Left ventricle myocardium inferior (tissue), 1 donor: ENCODE measurements at places on chromosomes 13 and 19. TPM values are rescaled to one million over a fixed set of nuclear protein-coding genes. Genes with fewer than 3 reads are reported as not detected.

DNA sequence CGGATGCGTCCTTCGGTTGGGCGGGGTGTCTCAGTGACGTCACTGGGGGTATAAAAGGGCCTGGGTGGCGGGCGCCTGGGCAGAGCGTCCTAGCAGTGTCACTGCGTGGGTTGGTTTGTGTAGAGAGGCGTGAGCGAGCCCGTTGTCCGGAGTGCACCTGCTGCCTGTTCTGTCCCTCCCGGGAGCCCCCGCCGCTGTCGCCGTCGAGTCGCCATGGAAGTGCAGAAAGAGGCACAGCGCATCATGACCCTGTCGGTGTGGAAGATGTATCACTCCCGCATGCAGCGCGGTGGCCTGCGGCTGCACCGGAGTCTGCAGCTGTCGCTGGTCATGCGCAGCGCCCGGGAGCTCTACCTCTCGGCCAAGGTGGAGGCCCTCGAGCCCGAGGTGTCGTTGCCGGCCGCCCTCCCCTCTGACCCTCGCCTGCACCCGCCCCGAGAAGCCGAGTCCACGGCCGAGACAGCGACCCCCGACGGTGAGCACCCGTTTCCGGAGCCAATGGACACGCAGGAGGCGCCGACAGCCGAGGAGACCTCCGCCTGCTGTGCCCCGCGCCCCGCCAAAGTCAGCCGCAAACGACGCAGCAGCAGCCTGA lies 2.9 kb downstream of the IER2 start:
- peak overlapping the region; percentile 99 for H3K27ac ChIP-seq
- H3K4me1 ChIP-seq, result peaks cover 79% of the 10 kb centered on the region
- DNase-seq, result peak; percentile 94
- peak overlapping the region; percentile 91 for H3K4me3 ChIP-seq

DNA sequence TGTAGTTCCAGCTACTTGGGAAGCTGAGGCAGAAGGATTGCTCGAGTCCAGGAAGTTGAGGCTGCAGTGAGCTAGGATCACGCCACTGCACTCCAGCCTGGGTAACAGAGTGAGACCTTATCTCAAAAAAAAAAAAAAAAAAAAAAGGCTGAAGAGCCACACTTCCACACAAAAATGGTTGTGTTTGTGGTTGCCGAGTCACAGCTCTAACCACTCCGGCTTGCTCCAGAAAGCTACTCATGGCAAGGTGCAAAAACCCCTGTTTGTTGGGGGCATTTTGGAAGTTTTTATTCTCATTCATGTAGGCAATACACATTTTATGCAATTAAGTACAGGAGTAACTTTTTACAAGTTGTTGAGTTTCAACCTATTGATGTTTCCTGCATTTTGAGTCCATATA lies 93.5 kb downstream of the INSR start:
- peak overlapping the region; percentile 93 for H3K27ac ChIP-seq
- DNase-seq, result no peak
- no peaks in the 10 kb centered on the region for H3K27me3 ChIP-seq
- H3K36me3 ChIP-seq, result no peaks in the 10 kb centered on the region

Gene NLRP7
- total RNA-seq, result not detected

Gene PSG1
- not detected for total RNA-seq

DNA sequence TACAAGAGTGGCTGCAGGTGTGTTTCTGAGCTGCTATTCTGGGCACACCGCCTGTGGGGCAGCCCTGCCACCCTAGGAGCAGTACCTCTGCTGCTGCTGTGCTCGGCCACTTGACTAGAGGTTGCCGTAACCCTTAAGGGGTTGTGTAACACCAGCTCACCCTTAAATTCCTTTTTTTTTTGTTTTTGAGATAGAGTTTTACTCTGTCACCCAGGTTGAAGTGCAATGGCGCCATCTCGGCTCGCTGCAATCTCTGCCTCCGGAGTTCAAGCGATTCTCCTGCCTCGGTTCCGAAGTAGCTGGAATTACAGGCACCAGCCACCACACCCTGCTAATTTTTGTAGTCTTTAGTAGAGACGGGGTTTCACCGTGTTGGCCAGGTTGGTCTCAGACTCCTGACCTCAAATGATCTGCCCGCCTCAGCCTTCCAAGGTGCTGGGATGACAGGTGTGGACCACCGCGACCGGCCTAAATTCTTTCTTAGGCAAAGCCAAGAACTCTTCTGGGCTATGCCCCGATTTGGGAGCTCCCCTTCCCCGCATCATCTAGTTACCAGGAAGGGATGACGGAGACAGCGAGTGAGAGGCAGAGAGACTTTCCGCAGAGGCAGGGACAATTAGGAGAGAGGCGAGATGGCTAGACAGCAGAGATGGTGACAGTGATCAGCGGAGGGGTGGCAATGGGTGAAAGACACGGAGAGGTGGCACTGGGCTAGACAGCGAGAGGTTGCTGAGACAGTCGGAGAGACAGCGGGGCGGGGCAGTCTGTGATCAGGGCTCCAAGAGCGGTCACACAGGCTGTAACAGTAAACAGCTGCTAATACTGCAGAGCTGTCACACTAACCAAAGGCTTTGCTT lies 4.4 kb upstream of the LILRA5 start:
- no peak overlapping the region for H3K27ac ChIP-seq
- no peaks in the 10 kb centered on the region for H3K4me1 ChIP-seq
- no peaks in the 10 kb centered on the region for H3K36me3 ChIP-seq
- no peak overlapping the region for H3K4me3 ChIP-seq
- DNase-seq, result no peak

Gene IZUMO2
- total RNA-seq, result not detected

- H3K36me3 ChIP-seq, result no peaks in the 10 kb centered on the region
- no peak for DNase-seq
- H3K27ac ChIP-seq, result no peak overlapping the region
- no peaks in the 10 kb centered on the region for H3K4me1 ChIP-seq
- H3K4me3 ChIP-seq, result no peak overlapping the region
Measured at GRCh38 chr19:46180701-46181387, 32.8 kb downstream of the IGFL2 start.

DNA sequence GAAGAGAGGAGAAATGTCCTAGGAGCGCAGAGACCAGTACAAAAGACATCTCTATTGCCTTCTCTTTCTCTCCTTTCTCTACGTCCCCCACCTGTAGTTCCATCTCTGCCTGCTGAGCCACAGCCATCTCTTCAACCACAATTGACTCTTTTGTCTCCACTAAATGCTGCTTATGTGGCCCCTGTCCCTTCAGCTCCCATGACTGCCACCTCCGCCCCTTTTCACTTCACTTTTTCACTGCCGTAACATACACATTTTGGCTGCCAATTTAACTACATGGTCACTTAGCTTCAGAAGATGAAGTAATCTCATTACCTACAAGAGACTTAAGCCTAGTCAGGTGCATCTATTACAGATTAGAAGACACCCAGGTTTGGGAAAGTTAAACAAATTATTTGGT lies 81.9 kb downstream of the MZT1 start:
- H3K27ac ChIP-seq, result peak overlapping the region; percentile 20
- no peak for DNase-seq
- H3K4me3 ChIP-seq, result no peak overlapping the region
- no peaks in the 10 kb centered on the region for H3K4me1 ChIP-seq

Gene FAM216B
- total RNA-seq, result 0.99 TPM

DNA sequence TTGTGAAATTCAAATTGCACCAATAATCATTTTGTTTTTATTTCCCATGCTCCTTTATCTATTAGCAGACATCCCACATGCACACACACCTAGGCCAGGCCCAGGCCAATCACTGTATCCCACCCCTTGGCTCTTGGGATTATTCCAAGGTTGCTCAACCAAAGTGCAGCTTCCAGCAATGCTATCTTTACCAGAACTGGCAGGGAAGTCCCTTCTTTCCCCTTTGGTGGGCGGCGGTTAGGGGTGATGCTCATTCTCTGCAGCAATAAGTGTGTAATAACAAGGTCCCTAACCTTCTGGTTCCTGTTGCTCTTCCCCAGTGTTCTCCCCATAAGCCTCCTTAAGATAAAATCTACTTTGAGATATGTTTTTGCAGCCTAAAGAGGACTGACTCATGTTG lies 18.3 kb upstream of the KCTD12 start:
- H3K27me3 ChIP-seq, result no peaks in the 10 kb centered on the region
- H3K4me3 ChIP-seq, result no peak overlapping the region
- H3K27ac ChIP-seq, result no peak overlapping the region
- no peaks in the 10 kb centered on the region for H3K36me3 ChIP-seq
- no peak for DNase-seq

Gene NPAS1
- not detected for total RNA-seq

DNA sequence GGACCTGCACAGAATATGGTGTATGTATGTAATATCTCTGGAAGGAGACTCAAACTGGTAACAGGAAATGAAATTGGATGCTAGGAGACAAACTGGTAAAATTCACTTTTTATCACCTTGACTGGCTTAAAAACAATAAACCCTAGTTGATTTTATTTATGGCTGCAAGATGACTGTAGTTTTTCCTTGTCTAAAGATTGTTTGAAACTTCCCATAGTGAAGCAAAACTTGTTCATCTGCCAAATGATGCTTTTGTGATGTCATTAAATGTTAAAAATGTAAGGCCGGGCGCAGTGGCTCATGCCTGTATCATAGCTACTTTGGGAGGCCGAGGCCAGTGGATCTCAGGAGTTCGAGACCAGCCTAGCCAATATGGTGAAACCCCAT lies 2.5 kb upstream of the ECH1 start:
- H3K27me3 ChIP-seq, result no peaks in the 10 kb centered on the region
- H3K4me1 ChIP-seq, result peaks cover 59% of the 10 kb centered on the region
- H3K27ac ChIP-seq, result no peak overlapping the region
- H3K4me3 ChIP-seq, result no peak overlapping the region
- DNase-seq, result no peak
- H3K36me3 ChIP-seq, result peaks cover 51% of the 10 kb centered on the region

Gene MTRF1
- 13.2 TPM for total RNA-seq

DNA sequence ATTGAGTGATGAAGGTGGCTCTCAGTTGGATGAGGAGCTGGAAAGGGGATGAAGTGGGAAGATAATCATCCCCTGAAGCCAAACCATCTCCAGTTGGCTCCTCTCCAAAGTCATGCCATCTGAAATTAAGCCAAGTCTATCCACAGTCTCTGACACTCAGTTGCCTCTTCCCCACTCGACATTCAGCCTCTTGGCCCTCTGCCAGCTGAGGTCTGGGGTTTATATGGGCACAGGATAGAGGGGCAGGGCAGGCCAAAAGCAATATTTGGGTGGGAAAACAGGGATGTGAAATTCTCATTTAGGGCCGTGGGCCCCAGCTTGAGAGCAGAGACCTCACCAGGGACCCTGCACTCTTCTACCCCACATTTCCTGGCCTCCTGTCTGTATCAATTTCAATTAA lies 85.9 kb downstream of the SLITRK1 start:
- H3K36me3 ChIP-seq, result no peaks in the 10 kb centered on the region
- no peak overlapping the region for H3K4me3 ChIP-seq
- no peaks in the 10 kb centered on the region for H3K27me3 ChIP-seq
- DNase-seq, result no peak
- H3K4me1 ChIP-seq, result no peaks in the 10 kb centered on the region
- H3K27ac ChIP-seq, result no peak overlapping the region

DNA sequence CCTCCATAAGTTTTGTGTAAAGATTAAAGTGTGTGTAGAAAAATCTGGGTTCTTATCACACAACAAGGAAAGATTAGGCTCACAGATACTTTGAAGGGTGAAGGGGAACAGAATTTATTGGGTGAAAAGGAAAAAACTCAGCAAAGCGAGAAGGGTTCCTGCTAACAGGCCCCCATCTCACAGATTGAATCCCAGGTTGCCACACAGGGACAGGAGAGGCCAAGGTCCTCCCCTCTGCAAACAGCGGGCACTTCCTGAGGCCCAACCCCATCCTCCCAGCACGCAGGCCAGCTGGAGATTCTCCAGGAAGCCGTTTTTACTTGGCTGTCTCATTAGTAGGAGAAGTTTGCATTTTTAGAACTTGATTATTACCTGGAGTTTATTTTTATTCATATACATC lies 15.2 kb upstream of the ERCC5 start:
- no peak for DNase-seq
- H3K27ac ChIP-seq, result no peak overlapping the region

Gene CBARP
- total RNA-seq, result 0.96 TPM

Gene EDNRB
- total RNA-seq, result 25.6 TPM

GRCh38 chr13:60261432-60262351 lies 98.0 kb upstream of the DIAPH3 start:
- no peak overlapping the region for H3K27ac ChIP-seq
- H3K36me3 ChIP-seq, result no peaks in the 10 kb centered on the region
- peaks cover 28% of the 10 kb centered on the region for H3K27me3 ChIP-seq
- H3K4me1 ChIP-seq, result no peaks in the 10 kb centered on the region
- no peak overlapping the region for H3K4me3 ChIP-seq
- DNase-seq, result no peak

Gene RNF113B
- not detected for total RNA-seq

- peak within 1 kb of the TSS; percentile 71 for H3K4me3 ChIP-seq
- H3K4me1 ChIP-seq, result peaks cover 35% of the 10 kb centered on the region
- peak within 1 kb of the TSS; percentile 76 for H3K27ac ChIP-seq
- H3K36me3 ChIP-seq, result peaks cover 22% of the 10 kb centered on the region
- H3K27me3 ChIP-seq, result no peaks in the 10 kb centered on the region
Measured at GRCh38 chr19:35935911-35936737, at the start of gene LRFN3. LRFN3 (plus strand) TSS chr19:35936374; CDS start chr19:35939426, 3,052 bp downstream.

Gene ZNF260
- total RNA-seq, result 10.9 TPM

Gene SMG9
- total RNA-seq, result 18.9 TPM

Gene TEX26
- total RNA-seq, result not detected

Gene FPR3
- total RNA-seq, result 3.6 TPM

- H3K27ac ChIP-seq, result no peak overlapping the region
- H3K4me1 ChIP-seq, result peaks cover 17% of the 10 kb centered on the region
- H3K27me3 ChIP-seq, result peaks cover 100% of the 10 kb centered on the region
Measured at GRCh38 chr19:39512988-39513387, 2.0 kb upstream of the SELENOV start.

GRCh38 chr13:44426461-44426860 lies 52.8 kb downstream of the SERP2 start:
- H3K27ac ChIP-seq, result no peak overlapping the region
- no peak overlapping the region for H3K4me3 ChIP-seq
- H3K27me3 ChIP-seq, result no peaks in the 10 kb centered on the region

Gene CGB3
- total RNA-seq, result not detected

DNA sequence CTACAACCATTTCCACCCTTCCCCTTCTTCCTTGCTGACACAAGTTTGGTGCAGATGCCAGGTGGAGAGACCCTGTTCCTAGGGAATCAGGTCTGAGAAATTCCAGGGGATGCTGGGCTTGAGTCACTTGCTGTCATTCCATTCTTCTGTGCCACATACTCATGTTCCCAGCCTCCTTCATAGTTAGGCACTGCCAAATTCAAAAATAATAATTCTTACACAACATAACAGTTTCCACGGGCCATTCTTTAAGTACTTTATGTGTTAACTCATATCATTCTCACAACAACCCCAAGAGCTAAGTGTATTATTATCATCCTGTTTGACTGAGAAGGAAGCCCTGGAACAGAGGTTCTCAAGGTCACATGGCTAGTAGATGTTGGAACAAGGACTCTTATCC lies 27.1 kb upstream of the POMP start:
- no peak overlapping the region for H3K4me3 ChIP-seq
- no peak overlapping the region for H3K27ac ChIP-seq
- H3K36me3 ChIP-seq, result no peaks in the 10 kb centered on the region
- no peaks in the 10 kb centered on the region for H3K27me3 ChIP-seq

GRCh38 chr19:45352062-45352461 lies 11.5 kb downstream of the KLC3 start:
- no peak overlapping the region for H3K4me3 ChIP-seq
- H3K27me3 ChIP-seq, result peaks cover 10% of the 10 kb centered on the region
- peaks cover 45% of the 10 kb centered on the region for H3K36me3 ChIP-seq
- H3K4me1 ChIP-seq, result no peaks in the 10 kb centered on the region
- DNase-seq, result no peak
- no peak overlapping the region for H3K27ac ChIP-seq

Gene TMEM161A
- total RNA-seq, result 22.9 TPM
